Right forelimb (tissue), 1 donor: ENCODE measurements at places on chromosomes 1 and 21.

DNA sequence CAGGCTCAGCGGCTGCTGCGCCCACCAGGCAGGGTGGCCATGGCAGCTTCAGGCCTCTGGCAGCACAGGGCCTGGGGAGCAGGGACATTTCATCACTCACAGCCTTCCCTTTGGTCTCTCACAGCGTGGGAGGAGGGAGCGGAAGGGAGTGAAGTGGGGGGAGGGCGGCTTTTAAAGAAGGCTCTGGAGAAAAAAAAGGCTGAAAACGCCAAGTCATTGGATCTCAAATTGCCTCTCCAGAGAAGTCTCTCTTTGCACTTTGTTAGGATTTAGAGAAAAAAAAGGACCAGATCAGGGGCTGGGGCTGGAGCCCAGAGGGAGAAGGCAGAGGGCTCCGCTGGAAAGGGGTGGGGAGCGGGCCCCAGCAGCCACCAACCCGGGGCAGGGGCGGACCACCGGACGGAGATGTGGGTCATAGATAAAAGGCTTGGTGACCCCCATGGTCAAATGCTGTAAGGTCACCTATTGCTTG lies 209.9 kb downstream of the GRIK3 start:
- DNase-seq, result no peak

DNA sequence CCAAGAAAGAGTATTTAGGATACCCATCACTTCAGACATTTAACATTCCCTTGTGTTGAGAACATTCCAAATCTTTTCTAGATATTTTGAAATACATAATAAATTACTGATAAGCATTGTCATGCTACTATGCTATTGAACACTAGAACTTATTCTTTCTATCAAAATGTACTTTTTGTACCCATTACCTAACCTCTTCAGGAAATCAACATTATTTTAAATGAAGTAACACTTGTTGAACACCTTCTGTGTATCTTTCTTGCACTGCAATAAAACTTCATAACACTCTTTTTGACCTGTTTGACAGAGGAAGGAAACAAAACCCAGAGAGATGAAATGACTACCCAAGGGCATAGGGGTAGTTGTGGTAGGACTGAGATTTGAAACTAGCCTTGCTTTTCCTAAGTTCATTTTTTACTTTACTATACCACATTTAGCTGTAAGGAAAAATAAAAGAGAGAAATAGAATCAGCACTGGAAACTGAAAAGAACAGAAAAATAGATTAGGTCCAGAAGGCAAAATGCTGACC lies 99.4 kb downstream of the UCHL5 start:
- DNase-seq, result no peak

DNA sequence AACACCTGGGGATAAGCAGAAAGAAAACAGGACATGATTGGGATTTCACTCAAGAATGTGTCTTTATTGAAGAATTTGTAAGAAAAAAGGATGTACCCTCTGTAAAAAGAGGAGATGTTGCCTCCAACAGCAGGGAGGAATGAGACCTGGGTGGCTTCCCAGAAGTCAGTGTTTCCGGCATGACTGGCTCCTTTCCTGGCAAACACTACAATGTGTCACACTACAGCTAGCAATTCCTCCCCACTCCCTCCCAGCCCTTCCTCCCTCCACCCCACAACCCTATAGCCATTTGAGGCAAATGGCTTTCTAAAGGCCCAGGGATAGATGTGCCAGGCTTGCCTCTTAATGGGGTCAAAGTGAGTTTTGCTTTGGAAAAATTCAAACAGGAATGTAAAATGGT lies 11.5 kb upstream of the COL8A2 start:
- no peak for DNase-seq

DNA sequence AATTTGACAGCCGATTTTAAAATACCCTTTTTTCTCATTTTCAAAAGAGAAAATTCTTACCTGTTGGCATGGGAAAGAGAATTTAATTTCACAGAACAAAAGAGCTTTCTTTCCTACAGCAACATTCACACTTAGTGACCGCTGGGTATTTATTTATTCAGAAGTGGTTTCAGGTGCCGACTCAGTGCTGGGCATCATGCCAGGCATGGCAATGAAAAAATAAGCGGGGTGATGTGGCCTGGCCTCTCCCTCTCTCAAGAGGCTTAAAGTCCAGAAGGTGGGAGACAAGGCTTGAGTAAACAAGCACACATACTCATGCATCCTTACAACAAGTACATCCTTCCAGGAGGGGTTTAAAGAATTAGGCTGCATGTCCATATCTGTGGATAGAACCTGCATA lies 4.1 kb upstream of the PCP4 start:
- no peak for DNase-seq

- no peak for DNase-seq
Measured at GRCh38 chr21:40408561-40408960, 438.4 kb downstream of the DSCAM start.
